ENCODE measurements at places on chromosomes 16 and 17.

- DNase-seq: no peak
These were observed 5.2 kb downstream of the NAGLU start for GRCh38 chr17:42541041-42541833.

GRCh38 chr17:76586741-76587487 is 1.3 kb upstream of the ST6GALNAC2 start:
- no peak for DNase-seq

DNA sequence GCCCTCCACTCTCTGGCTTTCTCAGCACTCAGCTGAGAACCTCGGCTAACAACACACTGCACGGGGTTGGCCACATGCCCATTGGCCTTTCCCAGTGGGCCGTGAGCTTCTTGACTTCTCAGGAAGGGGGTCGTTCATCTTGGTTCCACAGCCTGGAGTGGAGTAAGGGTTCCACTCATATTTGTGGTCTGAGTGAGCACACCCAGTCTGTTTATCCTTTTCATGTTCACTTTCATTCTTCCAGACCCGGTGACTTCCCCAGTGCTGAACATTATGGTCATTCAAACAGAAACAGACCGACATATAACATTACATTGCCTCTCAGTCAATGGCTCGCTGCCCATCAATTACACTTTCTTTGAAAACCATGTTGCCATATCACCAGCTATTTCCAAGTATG is 8.2 kb downstream of the MILR1 start:
- peak; percentile 38 for DNase-seq

DNA sequence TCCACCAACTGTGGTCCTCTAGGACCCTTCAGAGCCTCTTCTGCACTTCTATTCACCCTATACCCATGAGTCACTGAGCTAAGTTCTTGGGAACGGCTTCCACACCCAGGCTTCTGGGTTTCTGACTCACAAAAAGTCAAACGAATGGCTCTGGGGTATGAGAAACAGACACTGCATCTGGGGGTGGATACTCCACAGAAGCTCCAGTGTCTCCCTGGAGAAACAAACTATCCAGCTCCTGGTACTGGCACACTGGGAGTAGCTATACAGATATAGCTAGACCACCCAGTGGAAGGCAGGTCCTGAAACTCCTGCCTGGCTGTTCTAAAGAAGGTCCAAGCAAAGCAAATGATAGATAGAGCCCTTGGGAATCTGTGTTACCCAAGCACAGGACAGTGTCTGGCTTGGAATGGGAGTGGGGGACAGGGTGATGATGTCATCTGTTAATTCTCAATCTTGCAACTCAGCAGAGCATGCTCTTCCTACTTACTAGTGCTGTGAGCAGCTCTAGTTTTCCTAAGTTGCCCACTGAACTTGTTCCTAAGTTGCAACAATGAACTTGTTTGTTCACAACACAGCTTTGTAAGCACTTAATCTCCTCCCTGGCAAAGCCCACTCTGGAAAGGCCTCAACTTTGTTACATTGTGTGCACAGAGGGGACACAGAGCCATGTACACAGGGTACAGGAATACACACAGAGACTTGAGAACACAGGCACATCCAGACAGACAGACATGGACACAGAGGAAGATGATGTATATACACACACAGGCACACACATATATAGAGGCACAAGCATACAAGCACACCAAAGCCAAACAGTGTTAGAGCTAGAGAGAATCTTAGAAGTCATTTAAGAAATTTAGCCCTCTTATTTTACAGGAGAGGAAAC is 6.7 kb downstream of the MMP28 start:
- peak; percentile 91 for DNase-seq

GRCh38 chr16:29645694-29646187 is 17.3 kb upstream of the SPN start:
- no peak for DNase-seq
